Tibial nerve (tissue), 4 donors: ENCODE measurements at places on chromosomes 6 and 20. TPM values are rescaled to one million over a fixed set of nuclear protein-coding genes. Genes with fewer than 3 reads are reported as not detected.

DNA sequence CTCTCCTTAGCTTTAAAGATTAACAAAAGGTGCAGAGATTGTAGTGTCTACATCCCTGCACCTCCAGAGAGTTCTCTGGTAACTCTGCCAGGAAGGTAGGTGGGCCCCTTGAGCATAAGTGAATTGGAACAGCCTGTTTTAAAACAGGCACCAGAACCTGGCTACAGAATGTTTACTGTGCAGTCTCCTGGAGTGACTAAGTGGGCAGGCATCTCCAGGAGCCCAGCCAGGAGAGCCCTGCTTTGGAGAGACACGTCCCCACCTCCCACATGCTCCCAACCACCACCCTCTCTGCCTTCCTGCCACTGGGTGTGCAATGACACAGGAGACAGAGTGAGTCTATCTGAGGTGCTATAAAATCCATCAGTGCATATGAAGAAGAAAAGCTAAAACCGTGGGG is 110.3 kb upstream of the EYA4 start:
- DNase-seq = no peak

DNA sequence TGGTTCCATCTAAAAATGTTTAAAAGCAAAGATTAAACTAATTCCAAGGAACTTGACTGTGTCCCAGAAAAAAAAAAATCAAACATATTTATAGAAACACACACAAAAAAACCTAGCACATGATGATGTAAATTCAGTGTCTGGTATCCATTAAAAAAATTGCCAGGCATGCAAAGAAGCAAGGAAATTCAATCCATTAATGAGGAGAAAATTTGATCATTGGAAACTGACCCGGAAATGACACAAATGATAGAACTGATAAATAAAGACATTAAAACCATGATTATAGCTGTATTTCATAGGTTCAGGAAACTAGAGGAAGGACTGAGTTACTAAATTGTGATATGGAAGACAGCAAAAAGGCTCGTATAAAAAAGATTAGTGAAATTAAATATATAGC is 34.7 kb downstream of the PDYN start:
- DNase-seq = no peak

The RIPOR3 gene
- 73.0 TPM for total RNA-seq

- no peak for DNase-seq
These were observed 36.3 kb upstream of the SLCO4A1 start for GRCh38 chr20:62606016-62606415.

- no peak for DNase-seq
These were observed 4.1 kb upstream of the EFHC1 start for GRCh38 chr6:52415917-52416628.

The NRSN1 gene
- not detected for total RNA-seq

The GRM1 gene
- 0.30 TPM for total RNA-seq
